ENCODE measurements at places on chromosomes 12 and 14.

DNA sequence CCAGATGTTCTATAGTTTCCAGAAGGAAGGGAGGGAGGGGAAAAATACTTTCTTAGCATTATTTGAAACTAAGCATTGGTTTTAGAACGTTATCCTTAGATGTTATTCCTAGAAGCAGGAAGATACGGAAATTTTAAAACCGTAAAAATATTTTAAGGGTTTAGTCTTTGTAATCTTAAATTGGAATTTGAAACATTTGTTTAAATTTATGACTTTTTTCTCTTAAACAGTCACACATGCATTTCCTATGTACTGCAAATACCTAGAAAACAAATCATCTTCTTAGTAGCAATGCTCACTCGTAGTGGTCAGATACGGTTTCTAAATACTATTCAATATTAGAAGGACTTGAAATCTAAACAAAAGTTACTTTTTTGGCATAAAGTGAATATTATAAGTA is 282.0 kb downstream of the ERC1 start:
- DNase-seq: no peak

DNA sequence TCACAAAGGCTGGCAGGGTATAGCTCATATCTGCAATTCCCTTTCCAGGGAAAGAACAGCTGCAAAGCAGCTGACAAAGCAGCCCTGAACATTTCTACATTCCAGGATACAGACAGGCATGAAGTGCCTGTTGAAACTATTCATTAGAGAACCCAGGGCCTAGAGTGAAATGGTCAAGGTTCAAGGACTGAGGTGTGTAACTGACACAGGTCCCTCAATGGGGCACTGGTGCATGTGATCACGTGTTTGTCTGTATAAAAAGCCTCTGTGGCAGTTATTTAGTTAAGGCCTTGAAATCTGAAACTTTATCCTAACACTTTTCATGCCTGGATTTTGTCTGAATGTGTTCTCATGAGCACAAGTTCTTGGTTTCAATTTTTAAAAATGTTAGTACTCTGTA is 47.1 kb downstream of the GIT2 start:
- DNase-seq: no peak

DNA sequence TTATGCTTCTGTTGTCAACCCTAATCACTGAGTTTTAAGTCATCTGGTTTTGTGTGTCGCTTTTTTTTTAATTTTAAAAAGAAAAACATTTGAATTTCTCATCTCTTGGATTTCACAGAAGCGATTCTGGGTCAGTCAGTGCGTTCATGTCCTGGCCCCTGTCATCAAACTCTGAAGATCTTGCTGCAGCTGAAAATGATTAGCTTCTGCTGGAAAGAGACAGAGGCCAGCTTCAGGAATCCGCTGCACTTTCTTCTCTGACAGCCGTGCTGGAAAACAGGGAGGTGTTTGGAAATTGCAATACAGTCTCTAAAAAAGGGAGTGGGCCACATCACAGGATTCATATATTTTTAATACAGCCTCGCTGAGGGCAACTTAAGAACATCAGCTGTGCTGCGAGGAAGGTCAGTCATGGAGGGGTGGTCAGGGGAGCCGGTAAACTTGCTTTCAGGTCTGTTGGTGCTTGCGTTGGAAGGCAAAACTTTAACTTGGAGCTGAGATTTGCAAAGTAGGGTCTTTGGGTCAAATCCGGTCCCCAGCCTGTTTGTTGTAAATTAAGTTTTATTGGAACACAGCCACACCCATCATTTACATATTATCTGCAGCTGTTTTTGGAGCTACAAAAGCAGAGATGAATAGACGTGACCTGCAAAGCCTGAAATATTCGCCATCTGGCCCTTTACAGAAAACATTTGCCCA is 190.8 kb downstream of the AACS start:
- DNase-seq: no peak

- DNase-seq: no peak
These were observed 85.6 kb downstream of the GLT1D1 start for GRCh38 chr12:128938886-128939285.

DNA sequence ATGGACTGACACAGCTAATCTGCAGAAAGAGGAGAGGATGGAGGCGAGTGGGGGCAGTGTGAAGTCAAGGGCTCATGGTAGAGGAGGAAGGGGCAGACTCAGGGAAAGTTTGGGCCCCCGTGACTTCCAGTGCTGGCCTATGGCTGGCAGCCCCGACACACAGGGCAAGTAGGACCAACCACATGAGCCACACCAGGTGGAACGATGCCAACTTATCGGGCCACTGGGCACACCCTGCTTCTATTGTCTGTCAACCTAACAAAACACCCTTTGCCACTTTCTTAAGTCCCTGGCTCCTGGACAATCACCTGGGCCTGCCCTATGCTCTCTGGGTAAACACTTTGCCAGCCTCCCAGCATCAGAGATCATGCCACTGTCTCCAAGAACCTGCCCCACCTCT is 65.2 kb upstream of the PSMC1 start:
- no peak for DNase-seq

GRCh38 chr12:124432376-124432775 is 135.0 kb downstream of the NCOR2 start:
- DNase-seq: no peak

DNA sequence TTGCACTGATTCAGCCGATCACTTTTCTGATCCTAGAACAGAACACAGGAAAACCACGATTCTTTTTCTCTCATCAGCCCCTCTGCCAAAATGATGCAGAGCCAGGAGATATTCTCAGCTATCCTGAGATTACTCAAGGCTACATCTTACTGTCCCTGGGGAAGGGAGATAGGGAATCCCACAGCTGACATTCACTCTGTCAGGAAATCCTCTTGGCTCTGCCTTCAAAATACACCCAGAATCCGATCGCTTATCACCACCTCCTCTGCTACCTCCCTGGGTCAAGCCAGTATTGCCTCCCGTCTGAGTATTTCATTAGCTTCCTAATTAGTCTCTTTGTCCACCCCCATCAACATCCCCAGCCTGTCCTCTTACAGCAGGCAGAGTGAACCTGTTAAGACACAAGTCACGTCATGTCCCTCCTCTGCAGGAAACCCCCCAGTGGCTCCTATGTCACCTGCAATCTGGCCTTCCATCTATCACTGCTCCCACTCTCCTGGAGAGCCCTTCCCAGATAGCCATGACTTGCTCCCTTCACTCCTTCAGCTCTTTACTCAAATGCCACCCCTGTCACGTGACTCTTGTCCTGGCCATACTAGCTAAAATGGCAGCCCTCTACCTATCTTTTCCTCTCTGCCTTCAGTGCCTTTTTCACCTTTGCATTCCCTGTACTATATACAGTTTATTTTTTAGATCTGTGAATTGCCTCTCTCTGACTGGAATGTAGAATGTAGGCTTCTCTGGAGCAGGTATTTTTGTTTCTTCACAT is 70.3 kb downstream of the GALNT4 start:
- DNase-seq: no peak

GRCh38 chr12:99700032-99700431 is 52.5 kb downstream of the GARIN6 start:
- DNase-seq: no peak

GRCh38 chr12:48824905-48825304 is 6.6 kb downstream of the CACNB3 start:
- DNase-seq: no peak

GRCh38 chr14:34682787-34683321 is 31.5 kb downstream of the CFL2 start:
- no peak for DNase-seq

- no peak for DNase-seq
These were observed 177.5 kb upstream of the TMTC1 start for GRCh38 chr12:29961231-29961630.

DNA sequence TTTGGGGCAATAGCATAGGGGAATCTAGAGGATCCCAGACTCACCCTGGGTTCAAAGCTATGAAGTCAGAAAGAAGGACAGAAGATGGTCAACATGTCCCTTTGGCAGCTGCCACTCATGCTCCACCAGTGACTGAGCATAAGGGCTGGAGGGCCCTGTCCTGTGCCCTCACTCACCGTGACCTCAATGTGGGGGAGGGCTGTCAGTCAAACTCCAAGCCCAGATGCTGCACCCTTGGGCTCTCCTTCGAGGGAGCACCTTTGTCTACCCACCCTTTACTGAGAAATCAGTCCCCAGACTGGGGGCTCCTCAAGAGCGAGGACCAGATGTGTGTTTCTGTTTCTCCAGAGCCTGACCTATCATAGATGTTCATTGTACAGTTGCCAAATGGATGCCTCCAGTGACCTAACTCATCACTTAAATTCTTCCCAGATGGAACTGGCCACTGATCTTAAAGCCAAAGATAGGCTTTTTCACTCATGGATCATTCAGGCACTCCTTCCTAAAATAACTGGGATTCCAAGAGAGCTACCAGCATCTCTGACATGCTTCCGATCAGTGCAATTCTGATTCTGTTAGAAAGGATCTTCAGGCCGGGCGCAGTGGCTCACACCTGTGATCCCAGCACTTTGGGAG is 27.2 kb upstream of the VSX2 start:
- no peak for DNase-seq

All from activated CD4-positive, alpha-beta T cell treated with anti-CD3 and anti-CD28 coated beads for 1 hour (primary cell).